PC-3 (cell line): ENCODE measurements at places on chromosomes 11 and 22. TPM values are rescaled to one million over a fixed set of nuclear protein-coding genes. Genes with fewer than 3 reads are reported as not detected.

DNA sequence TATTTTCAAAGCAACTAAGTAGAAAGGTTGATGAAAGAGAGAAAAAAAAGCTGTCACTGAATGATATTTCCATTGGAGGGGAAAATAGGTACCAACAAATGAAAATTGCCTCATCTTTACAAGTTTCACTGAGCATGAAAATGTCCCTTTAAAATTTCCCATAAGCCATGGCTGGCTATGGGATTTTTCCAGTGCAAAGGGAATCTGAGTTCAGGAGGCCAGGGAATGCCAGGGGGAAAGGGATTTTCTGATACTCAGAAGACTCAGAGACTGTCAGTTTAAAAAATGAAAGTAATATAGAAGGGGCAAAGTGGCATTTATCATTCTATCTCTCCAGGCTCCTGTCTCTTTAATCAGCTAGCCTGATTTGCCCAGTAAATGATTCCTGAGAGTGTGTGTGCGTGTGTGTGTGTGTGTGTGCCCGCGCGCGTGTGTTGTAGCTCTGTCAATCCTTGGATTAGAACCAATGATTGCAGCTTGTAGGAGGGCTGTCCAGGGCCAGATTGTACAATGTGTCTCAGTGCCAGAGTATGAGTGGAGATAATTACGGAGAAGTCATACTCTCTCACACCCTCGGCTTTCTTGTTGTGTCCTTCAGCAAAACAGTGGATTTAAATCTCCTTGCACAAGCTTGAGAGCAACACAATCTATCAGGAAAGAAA is at the start of gene NTM:
Gene NTM (plus strand): TSS at position 526 of the 662 bp plus-strand sequence.
- DNase-seq: no peak

DNA sequence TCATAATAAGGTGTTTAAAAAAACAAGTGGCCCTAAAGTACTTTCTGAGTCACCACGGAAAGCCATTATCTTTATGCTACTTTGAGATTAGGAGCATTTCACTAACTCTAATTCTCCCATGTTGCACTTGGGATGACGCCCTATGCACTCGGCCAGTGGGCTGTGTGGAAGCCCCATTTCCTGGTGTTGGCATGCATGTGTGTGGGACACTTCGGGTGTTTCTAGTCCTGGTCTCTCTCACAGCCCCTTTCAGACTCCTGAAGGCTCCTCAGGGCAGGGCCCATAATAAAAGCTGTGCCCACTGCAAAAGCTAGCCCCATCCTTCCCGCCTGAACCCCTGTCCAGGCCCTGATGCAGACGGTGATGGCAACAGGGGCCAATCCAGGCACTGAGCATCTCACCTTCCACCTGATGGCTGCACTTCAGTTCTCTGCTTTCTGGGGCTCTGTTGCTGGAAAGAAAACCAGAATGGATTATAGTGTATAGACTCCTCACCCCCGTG is 14.9 kb upstream of the FXYD2 start:
- DNase-seq: no peak

DNA sequence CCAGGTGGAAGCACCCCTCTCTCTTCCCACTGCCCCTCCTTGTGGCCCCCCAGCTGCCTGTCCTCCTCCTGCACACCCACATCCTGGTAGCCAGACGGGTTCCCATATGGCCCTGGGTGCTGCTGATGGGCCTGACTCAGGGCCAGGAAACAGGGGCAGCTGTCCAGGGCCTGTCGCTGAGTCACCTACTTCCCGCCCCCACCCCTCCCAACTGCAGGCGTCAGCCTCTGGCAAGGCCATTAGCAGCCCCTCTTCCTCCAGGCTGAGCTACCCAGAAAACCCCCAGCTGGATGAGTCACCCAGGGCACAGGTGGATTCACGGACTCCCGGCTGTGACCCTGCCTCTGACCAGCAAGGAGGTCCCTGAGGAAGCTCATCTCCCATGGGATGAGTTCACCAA is 6.9 kb upstream of the GAL start:
- peak; percentile 94 for DNase-seq

KCNJ11 gene
- 0.98 and 1.8 TPM in 2 replicates for total RNA-seq

TSPAN18 gene
- total RNA-seq: not detected in 2 replicates

GRCh38 chr11:117970400-117971024 is 15.7 kb upstream of the IL10RA start:
- DNase-seq: peak; percentile 46

DNA sequence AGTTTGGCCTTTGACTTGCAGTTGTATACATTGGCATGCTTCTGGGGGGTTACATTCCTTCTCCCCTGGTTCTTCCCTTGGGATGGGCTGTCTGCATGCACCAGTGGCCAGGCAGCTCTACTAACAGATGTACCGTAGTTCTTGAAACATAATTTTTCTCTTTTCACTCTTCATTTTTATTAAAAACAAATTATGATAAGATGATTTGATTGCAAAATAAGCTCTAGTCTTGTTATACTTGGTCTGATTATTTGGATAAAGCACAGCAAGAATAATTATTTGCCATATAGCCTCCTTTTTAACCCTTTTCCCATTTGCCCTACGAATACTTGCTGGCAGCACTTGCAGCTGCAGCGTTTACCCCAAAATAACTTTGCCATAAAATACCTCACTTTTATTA is 12.7 kb downstream of the OR56A5 start:
- no peak for DNase-seq

DNA sequence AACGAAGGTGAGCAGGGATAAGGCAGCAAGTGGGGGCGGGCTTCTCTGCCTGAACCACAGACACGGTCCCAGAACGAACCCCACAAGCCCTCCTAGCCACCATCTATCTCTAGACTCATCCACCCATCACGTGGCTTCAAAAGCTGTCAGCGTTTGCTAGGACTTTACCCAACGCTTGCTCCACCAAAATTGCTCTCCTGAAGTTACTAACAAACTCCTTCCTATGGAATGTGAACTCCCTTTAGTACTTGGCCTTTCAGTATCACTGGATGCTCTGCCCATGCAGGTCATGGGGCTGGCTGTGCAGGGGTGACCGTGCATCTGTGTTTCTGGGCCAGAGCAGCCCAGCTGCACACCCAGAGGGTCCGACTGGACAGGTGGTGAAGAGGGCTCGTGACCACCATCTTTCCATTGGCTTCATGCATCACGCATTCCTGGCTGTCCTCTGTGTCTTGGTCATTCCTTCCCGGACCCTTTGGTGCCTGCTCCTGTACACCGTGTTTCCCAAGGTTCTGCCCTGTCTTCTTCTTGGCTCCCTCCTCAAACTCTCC is 85.1 kb downstream of the MYO7A start:
- DNase-seq: no peak

ARHGAP32 gene
- 12.0 and 13.7 TPM in 2 replicates for total RNA-seq

DNA sequence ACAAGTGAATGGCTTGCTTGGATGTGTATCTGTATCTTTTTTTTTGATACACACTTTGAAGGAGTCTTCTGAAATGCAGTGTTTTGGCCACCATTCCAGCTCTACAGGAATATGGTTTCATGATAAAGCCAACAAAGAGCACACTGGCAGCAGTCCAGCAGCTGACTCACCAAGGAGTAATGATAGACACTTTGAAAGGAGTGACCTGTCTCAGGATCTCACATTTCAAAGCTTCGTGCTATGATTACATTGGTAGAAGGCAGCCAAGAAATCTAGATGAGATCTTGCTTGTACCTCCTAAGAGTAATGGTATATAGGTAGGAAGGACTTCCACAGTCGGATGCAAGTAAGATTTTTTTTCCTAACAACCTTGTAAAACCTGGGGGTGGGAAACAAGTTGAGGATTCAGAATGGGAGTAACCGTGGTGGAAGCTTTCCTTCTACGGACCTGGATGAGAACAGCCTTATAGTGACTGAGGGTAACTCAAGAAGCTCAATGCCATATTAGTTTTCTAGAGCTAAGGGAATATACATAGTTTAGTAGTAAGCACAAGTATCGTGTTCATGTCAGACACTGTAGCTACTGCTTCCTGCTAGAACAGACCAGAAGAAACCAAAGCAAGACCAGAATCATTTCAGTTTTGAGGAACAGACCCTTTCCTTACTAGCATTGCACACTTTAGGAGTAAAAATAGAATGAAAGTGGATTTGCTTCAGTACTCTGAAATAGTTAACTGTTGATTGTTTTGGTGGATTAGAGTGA is 25.0 kb downstream of the MTMR3 start:
- peak; percentile 98 for DNase-seq

GRCh38 chr11:116330439-116331185 is 442.2 kb downstream of the BUD13 start:
- DNase-seq: no peak

SCGB2A2 gene
- total RNA-seq: not detected in 2 replicates

GRCh38 chr11:82507288-82507687 is 226.4 kb downstream of the FAM181B start:
- no peak for DNase-seq

GRCh38 chr11:35983981-35984380 is 40.1 kb downstream of the LDLRAD3 start:
- DNase-seq: no peak

GRCh38 chr11:37544491-37544890 is 946.5 kb upstream of the RAG2 start:
- DNase-seq: peak; percentile 9
